ENCODE measurements at places on chromosomes 6 and 20.

GRCh38 chr6:101613556-101613955 lies 220.0 kb downstream of the GRIK2 start:
- DNase-seq = no peak

- no peak for DNase-seq
These were observed 64.9 kb upstream of the PAX1 start for GRCh38 chr20:21640556-21640955.

DNA sequence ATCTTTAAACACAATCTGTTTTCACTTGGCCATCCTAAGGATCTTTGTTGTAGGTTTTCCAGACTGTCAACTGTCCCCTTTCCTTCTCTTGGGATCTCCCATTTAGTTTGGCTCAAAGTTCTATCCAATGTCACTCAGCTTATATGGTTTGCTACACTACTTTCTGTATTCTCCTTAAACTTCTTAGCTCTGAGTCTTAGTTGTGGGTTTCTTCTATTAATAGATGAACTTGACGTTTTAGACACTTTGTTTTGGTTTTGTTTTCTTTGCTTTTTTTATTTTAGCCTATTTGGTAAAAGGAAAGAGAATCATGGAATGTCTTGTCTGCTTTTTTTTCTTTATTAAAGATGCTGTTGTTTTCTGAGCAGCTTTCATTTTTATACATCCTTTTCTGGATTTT lies 11.4 kb downstream of the RMND1 start:
- DNase-seq = no peak

DNA sequence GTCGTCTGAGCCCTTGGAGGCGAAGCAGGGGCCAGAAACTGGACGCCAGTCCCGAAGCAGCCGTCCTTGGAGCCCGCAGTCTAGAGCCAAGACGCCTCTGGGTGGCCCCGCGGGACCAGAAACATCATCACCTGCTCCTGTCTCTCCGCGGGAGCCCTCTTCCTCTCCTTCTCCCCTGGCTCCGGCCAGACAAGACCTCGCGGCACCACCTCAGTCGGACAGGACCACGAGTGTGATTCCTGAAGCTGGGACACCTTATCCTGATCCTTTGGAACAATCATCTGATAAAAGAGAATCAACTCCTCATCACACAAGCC lies 416 bp downstream of the RSPH4A start:
- peak; percentile 5 for DNase-seq

DNA sequence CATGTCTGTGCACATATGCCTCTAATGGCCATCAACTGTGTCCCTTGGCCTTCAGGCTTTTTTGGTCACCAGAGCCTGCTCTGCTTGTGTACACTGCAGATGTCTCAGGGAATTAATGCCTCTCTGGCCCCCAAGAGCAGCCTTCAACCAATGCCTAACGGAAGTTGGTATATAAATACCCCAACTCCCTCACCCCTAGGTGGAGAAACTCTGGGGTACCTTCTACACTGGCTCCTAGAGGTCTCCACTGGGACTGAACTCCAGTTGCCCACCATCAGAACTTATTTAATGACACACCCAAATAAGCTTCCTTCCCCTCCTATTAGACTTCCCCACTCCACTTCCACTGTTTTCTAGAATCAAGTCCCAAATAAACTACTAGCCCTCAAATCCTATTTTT lies 43.1 kb downstream of the PRND start:
- DNase-seq = no peak

- no peak for DNase-seq
These were observed 18.7 kb upstream of the RALGAPB start for GRCh38 chr20:38453941-38454340.

GRCh38 chr20:1467355-1468116 lies 887 bp upstream of the NSFL1C start:
- no peak for DNase-seq

DNA sequence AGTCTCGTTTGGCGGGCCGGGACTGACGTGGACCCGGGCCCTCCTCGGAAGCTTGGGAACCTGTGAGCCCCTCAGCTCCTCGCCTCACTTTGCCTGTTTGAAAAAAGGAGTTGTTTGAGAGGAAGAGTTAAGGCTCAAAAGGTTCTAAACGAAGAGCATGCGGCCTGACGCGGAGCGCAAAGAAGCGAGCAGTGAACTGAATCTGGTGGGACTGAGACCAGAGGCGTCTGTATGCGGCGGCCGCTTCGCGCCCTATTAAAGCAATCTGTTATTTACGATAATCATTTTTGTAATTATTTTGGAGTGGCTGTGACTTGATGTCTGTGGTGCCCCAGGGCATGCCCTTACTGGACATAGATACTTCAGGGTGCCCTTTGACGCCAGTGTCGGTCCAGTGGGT lies 3.3 kb upstream of the TFAP2C start:
- DNase-seq = no peak

DNA sequence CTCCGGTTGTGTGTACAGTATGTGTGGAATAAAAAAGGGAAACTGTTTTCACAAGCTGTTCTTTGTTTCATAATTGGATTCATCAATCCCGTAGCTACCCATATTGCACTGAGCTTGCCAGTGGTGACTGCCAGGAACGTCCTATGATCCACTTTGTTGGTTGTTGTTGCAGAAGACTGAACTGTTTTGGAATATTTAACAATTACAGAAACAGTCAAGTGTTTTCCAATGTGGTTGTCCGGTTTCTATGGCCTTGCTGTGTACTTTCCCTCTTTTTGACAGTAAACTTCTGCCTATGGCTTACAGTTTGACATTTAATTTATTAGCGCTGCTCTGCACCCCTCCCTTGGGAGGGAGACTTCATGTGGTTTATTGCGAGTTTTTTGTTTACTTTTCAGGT lies 141.2 kb downstream of the DTNBP1 start:
- no peak for DNase-seq

DNA sequence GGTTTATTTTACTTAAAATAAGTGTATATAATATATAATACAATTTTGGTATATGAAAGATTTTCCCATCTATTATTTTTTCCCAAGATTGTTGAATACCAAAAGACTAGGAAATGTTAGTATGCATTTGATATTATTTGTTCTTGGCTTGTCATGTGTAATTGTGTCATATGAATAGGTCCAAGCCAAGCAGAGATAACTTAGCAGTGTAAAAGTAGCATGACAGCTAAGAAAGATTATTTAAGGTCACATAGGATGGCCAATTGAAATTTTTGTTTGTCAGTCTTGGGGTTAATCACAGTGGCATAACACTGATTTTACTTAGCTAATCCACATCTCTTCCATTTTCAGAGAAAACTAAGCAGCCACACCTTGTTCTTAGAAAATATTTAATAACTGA lies 38.8 kb upstream of the RSPO3 start:
- no peak for DNase-seq

DNA sequence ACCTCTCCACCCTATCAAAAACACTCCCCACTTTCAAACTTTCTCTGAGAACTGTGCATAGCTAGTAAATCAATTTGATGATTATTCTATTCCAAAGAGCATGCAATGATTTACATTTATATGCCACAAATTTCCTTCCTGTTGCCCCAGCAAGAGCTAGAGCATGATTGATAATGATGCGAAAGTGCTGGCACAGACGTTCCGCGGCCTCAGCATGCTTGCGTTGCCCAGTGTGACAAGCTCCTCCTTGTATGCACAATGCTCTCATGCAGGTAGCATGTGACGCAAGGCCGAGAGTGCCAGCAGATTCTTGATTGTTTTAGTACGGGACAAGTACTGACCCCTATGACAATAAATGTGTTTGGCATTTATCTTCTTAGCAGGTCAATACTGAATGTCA lies 696.3 kb upstream of the SLC35B3 start:
- DNase-seq = no peak

GRCh38 chr6:32764048-32764447 lies 716 bp upstream of the HLA-DQB2 start:
- no peak for DNase-seq

GRCh38 chr6:147772724-147773123 lies 264.2 kb downstream of the SAMD5 start:
- DNase-seq = no peak

- no peak for DNase-seq
These were observed 2.1 kb upstream of the ECHDC1 start for GRCh38 chr6:127345521-127345920.

All from caudate nucleus (tissue), 63 donors.